ENCODE measurements at places on chromosomes 3 and 15.
A peak's percentile ranks its signal among the peaks of the same experiment; 100 is the strongest.

DNA sequence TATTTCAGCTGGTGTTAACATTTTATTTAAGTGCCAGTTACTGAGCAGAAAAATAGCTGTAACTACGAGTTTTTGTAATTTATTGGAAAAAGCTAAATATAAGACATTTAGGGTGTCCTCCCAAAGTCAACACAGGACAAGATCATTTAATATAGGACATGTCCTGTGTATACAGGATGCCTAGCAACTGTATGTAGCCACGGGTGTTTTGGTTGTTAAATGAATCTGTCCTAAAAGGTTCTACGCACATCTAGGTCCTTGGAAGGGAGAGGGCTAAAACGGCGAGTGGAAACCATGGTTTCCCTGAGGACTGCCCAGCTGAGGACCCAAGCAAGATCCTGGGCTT lies 565 bp upstream of the ZNF621 start:
- DNase-seq = no peak

- peak; percentile 3 for DNase-seq
These were observed 880 bp upstream of the CHRNA7 start for GRCh38 chr15:32029409-32029861.

GRCh38 chr15:50641318-50641717 lies 45.3 kb downstream of the TRPM7 start:
- no peak for DNase-seq

- no peak for DNase-seq
These were observed 88.8 kb downstream of the PDZRN3 start for GRCh38 chr3:73535931-73536330.

DNA sequence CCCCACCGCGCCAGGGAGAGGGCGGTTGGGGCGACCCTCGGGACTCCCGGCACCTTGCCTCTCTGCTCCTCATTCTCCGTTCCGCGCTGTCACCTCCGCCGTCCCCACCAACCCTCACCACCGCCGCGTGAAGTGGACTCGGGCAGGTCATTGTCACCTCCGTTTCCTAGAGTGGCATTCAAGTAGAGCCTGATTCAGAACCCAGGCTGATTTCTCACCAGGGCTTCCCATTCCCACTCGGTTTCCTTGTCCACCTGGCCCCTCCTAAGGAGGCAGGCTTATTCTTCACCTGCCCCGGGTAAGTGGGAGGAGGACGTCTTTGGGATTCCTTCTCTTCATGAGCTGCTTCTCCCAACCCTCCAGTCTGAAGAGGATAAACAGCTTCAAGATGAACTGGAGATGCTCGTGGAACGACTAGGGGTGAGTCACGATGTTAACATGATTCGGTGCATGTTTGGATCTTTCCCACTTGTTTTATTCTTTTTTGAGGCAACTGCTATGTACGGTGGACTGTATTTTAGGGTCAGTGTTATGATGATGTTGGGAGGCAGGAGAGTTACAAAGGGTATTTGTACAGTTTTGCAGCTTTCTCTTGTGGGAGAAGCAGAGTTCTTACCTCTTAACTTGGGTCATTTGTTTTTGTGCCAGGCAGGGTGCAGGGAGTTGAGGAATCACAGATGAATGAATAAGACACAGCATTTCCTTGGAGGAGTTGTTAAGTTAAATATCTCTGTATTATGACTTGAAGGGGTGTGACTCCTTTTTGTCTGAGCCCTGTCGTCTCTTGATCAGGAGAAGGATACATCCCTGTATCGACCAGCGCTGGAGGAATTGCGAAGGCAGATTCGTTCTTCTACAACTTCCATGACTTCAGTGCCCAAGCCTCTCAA lies 692 bp downstream of the PSMD2 start:
- peak; percentile 20 for DNase-seq

All from fibroblast of upper back skin (primary cell).